ENCODE measurements at places on chromosomes 6 and 20.

DNA sequence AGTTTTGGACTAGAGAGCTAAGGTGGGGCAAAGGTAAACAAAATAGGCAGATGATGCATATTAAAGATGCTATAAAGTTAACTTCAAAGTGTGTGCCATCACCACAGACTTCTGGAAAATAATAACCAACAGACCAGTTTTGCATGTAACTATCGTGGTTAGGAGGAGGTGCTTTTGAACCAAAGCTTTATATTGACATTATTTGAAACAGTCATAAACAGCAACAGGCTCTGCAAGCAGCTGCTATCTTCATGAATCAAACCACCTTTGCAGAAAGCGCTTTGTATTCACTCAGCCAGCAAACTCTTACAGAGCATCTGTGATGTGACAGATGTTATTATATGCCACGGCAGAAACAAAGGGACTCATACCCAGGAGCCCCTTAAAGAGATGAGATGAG, 81.9 kb downstream of the CRYBG1 start:
- DNase-seq, result no peak

DNA sequence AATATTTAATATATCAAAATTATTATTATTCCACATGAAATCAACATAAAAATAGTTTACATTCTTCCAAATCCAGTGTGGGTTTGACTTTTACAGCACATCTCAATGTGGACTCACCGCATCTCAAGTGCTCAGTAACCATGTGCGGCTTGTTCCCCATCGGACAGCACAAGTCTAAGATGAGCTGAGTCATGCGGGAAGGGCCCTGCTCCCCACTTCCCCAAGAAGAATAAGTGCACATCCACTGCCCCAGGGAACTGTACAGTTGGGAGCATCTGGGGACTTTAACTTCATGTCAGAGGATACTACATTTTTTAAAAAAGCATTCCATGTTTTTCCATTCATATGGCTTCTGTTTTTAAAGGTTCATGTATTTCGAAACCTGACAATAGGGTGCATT, 325.6 kb downstream of the BTBD3 start:
- no peak for DNase-seq

GRCh38 chr6:110529907-110530306, 53.5 kb upstream of the SLC22A16 start:
- no peak for DNase-seq

DNA sequence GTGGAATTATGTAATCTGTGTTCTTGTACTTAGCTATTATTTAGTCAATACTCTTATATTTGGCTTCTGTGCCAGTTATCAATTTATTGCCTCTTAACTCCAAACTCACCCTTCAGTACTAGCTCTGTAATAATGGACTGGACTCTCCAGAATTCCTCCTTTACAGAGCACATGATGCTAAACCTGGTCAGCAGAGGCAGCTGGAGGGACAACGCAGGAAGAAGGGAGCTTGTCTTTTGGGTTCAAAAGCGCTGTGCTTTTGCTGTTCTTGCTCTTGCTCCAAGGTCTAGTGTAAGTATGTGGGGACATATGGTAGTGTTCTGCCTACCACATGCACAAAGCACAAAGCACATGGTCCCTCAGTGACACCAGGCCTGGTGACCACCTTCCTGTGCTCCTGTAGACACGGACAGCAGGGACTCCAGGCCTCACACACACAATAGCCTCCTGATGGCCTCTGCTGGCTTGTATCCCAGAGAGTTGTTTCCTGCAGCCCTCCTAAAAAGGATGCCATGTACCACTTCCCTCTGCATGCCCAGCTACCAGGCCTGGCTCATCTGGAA, 46.1 kb downstream of the CHD6 start:
- DNase-seq, result no peak

GRCh38 chr6:139509167-139509566, 134.7 kb upstream of the CITED2 start:
- no peak for DNase-seq

GRCh38 chr6:34517966-34518365, 38.2 kb downstream of the SPDEF start:
- no peak for DNase-seq

GRCh38 chr6:70370496-70370895, 42.8 kb upstream of the FAM135A start:
- DNase-seq, result no peak

DNA sequence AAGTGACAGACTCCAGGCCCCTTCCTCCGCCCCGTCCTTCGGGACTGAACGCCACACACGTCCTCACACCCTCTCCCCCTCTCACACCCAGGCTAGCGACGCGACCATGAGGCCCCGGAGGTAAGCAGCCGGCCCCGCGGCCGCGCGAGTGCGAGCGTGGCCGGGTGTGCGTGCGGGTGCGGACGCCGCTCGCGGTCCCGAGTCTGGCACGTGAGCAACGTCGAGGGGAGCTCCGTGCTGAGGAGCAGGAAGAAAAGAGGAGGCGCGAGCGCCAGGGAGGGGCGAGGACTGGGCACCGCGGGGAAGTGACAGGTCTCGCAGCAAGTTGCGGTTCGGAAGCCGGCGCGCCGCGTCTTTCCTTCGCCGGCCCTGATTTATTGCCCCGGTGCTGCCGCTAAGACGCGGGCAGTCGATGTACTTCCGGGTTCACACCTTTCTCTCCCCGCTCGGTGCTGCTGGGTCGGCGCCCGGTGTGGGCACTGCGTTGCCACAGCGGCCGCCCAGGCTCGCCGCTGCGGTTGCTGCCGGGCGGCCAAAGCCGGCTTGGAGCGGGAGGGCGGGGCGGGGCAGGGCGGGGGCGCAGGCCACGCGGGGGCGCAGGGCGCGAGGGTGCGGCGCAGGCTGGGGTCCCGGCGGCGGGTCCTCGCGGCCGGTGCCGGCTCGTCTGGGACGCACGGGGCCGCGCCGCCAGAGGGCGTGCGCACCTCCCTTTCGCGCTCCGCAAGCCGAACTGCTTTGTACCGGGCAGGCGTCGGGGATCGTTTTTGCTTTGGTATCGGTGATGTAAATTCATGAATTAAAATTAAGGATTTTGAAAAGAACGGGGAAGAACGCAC, 15.8 kb upstream of the LIN28B start:
- DNase-seq, result no peak
